ENCODE measurements at places on chromosomes 3 and 15.

DNA sequence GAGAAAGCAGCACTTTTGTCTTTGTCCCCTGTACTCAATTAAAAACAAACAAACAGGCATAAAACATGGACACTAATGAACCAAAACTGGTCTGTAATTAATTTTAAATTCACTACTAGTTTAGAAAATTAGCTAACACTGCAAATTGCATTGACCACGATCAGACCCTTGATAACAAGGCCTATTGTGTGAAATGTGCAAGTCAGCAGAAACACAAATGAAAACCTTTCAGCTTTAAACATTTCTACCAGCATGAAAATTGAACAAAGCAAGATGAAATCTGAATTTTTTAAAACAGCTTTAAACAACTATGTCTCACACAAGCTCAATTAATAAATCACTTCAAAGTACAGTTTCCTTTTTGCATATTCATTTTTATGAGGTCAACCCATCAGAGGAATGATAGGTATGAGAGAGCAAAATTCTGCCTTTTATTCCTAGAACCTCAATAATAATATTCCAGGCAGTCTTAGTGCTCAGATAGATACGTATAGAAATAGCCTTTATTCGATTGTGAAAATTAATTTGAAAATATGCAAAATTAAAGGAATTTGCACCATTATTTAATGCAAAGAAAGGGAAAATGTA is 27.0 kb upstream of the CHMP2B start:
- no peak for DNase-seq

GRCh38 chr3:19348941-19349564 is 200.7 kb downstream of the KCNH8 start:
- no peak for DNase-seq

DNA sequence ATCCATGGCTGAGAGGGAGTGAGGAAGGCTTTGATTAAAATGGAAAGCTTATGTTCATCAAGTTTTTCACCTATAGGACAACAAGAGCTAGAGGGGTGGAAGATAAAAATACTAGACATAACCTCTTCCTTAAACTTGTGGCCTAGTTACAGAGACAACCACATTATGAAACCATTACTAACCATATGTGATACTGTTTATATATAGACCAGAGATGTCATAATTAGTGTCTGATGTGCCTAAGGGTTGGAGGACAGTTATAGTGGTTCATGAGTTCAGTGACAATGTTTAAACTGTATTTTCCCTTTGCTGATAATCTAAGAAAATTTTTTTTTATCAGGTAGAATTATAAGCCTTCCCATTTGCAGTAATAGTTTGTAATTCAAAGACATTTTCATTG is 23.7 kb downstream of the PHLDB2 start:
- DNase-seq = no peak

DNA sequence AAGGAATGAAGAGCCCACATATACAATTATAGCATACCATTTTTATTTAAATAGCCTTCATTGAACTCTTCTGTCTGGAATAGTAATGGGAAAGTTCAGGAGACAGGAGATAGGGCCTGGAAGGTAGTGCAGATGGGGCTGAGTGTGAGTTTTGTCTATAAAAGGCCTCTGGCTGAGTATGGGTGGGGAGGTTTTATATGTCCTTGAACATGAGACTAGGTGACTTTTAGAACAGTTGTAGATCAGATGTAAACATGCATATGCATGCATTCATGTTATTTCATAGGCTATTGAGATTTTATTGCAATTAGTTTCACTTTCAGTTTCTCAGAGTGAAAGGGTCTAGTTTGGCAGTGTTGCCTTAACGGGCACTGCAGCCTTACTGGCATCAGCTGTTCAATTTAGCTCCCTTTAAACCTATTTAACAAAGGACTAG is 27.1 kb downstream of the CGGBP1 start:
- no peak for DNase-seq

DNA sequence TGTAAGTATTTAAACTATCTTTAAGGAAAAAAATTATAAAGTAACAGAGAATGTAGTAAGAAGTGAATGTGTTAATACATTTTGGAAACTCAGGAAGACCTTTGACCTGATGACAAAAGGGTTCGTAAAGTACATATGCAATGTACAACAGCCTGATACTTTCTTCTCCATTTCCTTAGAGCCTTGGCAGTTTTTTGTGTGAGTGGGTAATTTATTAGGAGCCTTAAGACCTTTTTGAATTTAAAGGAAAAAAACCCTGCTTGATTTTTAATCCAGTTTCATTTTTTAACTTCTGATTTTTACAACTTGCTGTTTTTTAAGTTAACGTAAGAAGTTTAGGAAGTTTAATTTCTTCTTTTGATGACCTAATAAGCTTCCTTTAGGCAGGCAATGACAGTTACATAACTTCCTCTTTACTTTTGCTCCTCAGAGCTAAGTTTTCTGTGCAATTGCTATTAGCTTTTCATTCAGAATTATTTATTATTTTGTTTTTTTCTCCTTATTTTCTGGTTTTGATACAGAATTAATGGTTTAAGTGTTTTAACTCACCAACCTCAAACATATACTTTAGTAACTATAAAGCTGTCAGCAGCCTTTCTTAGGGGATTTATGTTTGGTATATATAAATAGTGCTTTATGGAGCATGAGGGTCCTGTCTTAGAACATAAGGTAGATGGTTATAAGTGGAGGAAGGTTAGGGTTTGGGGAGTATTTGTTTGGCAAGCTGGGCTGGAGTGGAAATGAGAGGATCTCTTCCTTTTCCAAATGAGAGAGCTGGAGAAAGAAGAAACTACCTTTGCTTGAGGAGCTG is 35.2 kb downstream of the ARMC8 start:
- no peak for DNase-seq

DNA sequence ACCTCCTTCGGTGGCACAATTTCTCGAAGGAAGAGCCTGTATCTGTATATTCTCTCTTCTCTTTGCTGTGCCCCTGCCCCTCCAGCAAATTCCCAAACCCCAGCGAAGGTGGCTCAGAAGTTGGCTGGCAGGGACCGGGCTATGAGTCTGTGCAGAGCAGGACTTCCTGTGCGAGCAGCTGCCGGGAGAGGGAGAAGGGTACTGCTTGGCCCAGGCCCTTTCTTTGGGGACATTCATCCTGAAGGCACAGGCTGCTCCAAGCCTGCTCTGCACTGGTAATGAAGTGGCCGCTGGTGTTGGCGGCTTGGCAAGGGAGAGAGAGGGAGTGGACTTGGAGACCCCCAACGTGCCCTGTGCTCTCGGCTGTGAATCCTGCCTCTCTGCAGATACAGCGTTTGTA is 1.5 kb downstream of the SLC6A11 start:
- no peak for DNase-seq

DNA sequence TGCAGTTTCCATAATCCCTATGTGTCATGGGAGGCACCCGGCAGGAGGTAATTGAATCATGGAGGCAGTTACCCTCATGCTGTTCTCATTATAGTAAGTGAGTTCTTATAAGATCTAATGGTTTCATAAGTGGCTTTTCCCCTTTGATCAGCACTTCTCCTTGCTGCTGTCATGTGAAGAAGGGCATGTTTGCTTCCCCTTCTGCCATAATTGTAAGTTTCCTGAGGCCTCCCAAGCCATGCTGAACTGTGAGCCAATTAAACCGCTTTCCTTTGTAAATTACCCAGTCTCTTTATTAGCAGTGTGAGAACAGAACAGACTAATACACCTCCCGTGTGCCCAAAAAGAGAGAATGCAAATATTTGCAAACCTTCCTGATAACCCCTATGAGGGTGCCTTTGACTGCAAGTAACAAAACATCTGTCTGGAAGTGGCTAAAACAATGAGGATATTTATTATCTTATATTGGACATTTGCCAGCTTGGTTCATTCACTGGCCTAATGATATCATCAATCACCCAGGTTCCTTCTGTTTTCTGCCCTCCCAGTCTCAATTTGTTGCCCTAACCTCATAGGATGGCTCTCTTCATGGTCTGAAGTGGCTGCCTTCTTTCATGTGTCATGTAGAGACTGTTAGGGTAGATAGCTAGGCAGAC is 68.7 kb downstream of the BHLHE40 start:
- DNase-seq = no peak

- no peak for DNase-seq
Measured at GRCh38 chr3:161215185-161215584, 5.9 kb upstream of the NMD3 start.

DNA sequence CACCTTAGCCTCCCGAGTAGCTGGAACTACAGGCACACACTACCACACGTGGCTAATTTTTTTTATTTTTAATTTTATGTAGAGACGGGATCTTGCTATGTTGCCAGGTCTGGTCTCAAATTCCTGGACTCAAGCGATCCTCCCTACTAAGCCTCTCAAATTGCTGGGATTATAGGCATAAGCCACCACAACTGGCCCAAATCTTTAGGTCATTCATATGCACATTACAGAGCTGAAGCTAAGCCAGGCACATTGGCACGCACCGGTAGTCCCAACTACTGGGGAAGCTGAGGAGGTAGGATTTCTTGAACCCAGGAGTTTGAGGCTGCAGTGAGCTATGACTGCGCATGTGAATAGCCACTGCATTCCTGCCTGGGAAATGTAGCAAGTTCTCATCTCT is 265.9 kb downstream of the ZMAT3 start:
- DNase-seq = no peak

- DNase-seq = no peak
Measured at GRCh38 chr3:99472385-99472784, 166.0 kb upstream of the COL8A1 start.

DNA sequence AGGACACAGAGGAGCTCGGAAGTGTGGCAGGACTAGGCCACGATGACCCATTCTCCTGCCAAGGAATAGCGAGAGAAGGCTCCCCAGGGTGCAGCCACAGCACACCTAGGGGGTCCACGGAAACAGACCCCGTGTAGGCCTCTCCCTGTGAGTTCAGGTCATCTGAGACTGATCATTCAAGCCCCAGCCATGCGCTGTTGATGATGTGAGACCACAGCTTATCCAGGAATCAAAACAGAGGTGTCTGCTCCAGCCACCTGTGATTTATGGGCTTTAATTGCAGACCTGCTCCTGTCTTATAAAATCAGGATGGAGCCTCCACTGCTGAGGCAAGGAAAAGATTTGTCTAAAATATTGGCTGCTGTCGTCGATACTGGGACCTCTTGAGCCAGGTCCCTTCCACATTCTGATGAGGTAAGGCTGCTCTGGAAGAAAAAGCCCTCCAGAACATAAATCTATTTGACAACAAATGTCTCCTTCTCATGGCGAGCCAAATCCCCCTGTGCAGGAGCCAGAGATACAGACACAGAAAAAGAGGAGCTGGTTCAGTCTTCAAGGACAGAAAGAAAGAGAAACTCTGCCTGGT is 186.7 kb downstream of the TJP1 start:
- no peak for DNase-seq

DNA sequence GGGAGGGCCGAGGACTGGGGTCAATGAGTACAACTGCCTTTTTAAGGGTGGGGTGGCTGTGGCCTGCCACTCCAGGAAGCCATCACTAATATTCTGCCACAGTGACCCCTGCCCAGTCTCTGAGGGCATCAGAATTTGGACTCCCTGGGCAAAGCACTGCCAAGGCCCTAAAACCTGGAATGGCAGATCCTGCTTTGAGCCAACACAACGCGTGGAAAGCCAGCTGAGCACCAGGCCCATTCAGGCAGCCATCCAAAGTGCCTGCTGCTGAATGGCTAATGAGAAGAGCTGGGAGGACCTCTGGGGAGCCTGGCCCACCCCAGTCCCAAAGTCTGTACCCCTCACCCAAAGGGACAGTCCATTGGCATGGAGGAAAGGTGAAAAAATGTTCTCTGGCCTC is 5.0 kb downstream of the TWF2 start:
- no peak for DNase-seq

GRCh38 chr3:177977381-177978158 is 558.7 kb upstream of the KCNMB2 start:
- DNase-seq = no peak

DNA sequence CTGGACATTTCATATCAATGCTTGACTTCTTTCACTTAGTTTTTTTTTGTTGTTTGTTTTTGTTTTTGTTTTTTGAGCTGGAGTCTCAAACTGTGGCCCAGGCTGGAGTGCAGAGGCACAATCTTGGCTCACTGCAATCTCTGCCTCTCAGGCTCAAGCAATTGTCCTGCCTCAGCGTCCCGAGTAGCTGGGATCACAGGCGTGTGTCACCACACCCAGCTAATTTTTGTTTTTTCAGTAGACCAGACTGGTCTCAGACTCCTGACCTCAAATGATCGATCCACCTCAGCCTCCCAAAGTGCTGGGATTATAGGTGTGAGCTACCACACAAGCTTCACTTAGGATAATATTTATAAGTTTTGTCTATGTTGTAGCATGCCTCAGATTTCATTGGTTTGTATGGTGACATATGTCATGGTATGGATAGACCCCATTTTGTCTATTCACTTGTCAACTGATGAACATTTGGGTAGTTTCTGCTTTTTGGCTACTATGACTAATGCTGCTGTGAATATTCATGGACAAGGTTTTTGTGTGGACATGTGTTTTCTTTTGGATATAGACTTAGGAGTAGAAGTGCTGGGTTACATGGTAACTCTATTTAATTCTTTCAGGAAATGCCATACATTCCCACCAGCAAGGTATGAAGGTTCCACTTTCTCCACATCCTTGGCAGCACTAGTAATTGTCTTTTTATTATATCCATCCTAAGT is 6.8 kb upstream of the PRR23E start:
- DNase-seq = no peak

GRCh38 chr3:155387571-155387970 is 94.1 kb upstream of the STRIT1 start:
- no peak for DNase-seq

GRCh38 chr3:3589715-3590130 is 209.5 kb upstream of the LRRN1 start:
- no peak for DNase-seq

DNA sequence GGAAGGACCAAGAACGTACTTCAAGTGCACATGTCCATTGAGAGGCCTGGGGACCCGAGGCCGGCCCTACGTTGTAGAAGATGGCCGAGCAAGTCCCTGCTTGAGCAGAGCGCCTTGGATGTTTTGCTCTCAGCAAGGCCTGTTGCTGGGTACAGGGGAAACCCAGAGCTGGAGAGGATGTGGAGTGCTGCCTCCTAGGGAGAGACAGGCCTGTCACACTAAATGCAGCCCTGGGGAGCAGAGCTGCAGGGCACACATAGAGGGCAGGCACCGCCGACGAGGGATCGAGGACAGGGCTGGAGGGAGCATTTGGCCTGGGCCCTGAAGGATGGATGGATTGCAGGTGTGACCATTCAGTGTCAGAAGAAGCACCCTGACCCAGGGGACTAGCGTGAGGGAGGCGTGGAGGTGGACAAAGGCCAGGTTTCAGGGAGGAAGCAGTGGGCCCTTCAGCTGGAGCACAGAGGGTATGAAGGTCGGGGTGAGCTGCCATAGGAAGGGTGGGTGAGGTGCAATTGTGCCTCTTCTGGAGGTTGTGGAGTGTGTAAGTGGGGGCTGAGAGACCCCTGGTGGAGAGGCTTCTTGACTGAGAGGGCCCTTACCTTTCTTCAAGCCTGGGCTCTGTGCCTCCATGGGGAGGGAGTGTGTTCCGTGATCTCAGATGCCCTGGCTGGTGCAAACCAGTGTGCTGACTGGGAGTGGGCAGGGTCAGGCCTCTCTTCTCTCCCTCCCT is 142.4 kb downstream of the CHDH start:
- DNase-seq = no peak

- no peak for DNase-seq
Measured at GRCh38 chr3:41522612-41523011, 323.3 kb downstream of the CTNNB1 start.

GRCh38 chr3:165159760-165160421 is 36.3 kb downstream of the SLITRK3 start:
- DNase-seq = no peak

- no peak for DNase-seq
Measured at GRCh38 chr15:40737048-40737447, 18.0 kb downstream of the RMDN3 start.
